ENCODE measurements at places on chromosomes 7 and 10.

DNA sequence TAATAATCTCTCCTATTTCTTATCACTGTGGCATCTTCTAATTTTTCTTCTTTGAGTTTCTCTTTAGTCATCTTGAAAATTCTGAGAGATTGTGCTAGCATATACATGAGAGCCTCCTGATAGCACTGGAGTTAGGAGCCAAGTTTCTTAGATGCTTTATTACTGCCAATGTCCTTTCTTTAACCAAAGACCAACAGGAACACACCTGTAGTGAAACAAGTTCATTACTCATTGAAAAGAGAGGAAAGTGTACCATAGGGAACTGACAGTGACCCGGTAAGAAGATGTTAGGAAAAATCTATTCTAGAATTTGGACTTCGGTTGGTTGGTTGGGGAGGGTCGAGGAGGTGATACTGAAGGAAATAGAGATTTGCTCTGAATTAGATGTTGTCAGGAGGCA, 27.1 kb upstream of the CD36 start:
- DNase-seq, result no peak

DNA sequence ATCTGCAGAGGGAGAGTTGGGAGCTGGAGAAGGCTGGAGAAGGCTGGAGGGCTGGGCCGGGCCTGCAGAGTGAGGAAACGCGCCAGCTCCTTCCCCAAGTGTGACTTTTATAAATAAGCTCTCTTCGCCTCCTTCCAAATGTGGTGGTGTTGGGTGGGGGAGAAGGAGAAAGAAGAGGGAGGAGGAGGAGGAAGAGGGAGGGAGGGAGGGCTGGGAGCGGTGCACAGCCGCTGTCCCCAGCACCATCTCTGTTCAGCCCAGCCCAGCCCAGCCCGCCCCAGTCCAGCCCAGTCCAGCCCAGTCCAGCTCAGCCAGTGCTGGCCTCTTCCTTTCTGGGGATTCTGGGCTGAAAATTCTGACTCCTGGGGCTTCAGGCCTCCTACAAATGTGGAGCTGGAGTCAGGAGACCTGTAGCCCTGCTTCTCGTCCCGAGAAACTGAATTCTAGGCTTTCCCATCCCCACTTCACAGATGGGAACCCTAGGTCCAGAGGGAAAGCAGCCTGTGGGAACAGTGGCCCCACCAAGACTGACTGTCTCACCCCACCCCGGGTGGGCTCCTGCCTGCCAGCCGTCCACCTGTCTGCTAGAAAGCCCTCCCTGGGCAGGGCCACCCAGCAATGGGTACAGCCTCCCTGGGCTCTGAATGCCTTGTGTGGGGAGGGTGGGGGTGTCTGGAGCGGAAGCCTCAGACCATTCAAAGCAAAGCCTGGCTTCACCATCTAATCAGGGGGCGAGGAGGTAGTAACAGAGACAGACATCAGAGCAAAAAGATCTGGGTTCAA, 2.3 kb downstream of the STX1A start:
- no peak for DNase-seq

- no peak for DNase-seq
Observed at GRCh38 chr7:107501593-107501992, 31.7 kb downstream of the GPR22 start.

DNA sequence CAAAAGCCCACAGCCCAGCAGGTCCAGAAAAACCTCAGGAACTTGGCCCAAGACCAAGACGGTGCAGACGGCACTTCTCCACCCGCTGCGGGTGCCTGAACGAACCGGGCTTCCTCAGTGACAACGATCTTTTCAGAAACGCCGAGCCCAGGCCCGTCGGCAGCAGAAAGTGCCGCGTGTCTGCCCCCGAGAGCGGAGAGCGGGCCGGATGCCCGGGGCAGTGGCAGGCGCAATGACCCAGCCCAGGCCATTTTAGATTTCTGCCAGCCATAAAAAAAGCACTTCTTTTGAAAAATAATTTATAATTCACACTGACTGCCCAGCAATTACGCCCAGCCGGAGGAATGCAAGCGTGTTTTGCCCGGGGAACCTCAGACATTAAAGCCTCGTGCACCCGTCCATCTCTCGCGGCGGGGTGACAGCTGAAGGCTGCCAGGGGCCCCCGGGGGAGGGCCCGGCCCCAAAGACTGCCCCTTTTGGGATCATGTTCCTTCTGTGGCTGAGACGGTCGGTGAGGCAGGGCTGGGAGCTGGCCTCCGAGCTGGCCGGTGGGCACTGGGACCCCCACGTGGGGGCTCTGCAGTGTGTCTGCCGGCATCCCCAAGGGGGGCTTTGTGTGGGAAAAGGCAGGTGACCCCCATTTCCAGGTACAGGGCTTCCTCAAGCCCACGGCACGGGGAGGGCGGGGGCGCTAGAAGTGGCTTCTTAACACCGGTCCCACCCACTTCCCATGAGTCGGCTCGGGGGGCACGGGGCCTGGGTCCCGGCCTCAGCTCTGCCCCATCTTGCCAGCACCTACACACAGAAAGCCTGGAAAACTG, 71.3 kb upstream of the PDGFA start:
- no peak for DNase-seq

- no peak for DNase-seq
Observed at GRCh38 chr7:153641199-153641598, 411.0 kb upstream of the DPP6 start.

- DNase-seq, result no peak
Observed at GRCh38 chr7:78164459-78164858, 365.9 kb downstream of the PHTF2 start.

DNA sequence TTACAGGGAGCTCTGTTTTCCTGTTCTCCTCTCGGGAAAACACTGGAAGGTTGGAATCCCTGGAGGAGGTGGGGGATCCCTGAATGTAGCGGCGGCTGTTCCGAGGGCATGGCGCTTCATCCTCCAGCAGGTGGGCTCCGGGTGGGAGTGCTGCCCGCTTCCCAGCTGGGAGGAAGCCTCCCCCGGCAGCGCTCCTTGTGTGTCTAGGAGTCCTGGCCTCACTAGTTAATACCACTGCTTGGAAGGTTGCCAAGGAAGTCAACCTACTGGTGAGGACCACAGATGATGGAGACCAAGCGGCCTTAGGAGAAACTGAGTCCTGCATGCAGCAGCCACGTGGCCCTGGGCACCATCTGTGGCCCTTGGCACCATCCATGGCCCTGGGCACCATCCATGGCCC, 151.9 kb upstream of the PFKP start:
- DNase-seq, result no peak

GRCh38 chr10:83943049-83943448, 196.3 kb upstream of the GHITM start:
- DNase-seq, result no peak
